ENCODE measurements at places on chromosomes 2 and 18. TPM values are rescaled to one million over a fixed set of nuclear protein-coding genes. Genes with fewer than 3 reads are reported as not detected.

PARD3B gene
- 22.4 TPM for total RNA-seq

KIAA2012 gene
- total RNA-seq = not detected

SERPINB3 gene
- total RNA-seq = not detected

ITM2C gene
- 63.7 TPM for total RNA-seq

SCYGR4 gene
- not detected for total RNA-seq

PSD4 gene
- total RNA-seq = 1.8 TPM

GRCh38 chr2:126900646-126901319 lies 2.1 kb downstream of the TEX51 start:
- H3K27ac ChIP-seq = no peak overlapping the region
- H3K27me3 ChIP-seq = no peaks in the 10 kb centered on the region
- no peaks in the 10 kb centered on the region for H3K36me3 ChIP-seq
- H3K4me3 ChIP-seq = no peak overlapping the region
- no peak for DNase-seq
- H3K4me1 ChIP-seq = no peaks in the 10 kb centered on the region

DNA sequence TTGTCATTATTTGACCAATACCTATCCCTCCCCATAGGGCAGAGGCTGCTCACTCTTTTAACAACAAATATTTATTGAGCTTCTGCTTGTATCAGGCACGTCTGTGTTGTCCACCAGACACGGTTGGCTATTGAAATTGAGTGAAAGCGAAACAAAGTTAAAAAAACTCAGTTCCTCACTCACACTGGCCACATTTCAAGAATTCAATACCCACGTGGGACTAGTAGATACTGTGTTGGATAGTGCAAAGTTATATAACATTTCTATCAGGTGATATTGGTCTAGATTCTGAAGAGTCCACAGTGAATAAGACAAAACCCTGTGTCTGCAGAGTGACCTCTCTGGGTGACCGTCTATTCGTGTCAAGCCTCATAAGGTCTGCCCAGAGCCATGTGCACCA lies 43.9 kb upstream of the GALR1 start:
- H3K27ac ChIP-seq = no peak overlapping the region
- DNase-seq = no peak
- no peak overlapping the region for H3K4me3 ChIP-seq
- H3K27me3 ChIP-seq = no peaks in the 10 kb centered on the region
- H3K36me3 ChIP-seq = no peaks in the 10 kb centered on the region

DNA sequence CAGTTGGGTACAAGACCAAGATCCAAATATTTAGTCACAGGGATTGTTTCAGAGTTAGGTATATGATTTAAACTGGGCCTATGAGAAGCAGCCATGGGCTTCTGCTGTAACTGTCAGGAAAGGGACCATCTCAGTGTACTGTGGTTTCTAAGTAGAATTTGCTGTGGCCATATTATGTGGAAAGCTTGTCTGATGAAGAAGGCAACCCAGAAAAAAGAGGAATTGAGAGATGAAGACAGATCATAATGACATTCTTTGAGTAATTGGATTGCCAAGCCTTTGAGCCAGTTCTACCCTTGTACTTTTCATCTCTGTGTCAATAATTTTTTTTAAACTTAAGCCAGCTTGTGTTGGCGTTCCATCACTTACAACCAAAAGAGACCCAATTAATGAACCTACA lies 259.6 kb downstream of the NUP35 start:
- no peaks in the 10 kb centered on the region for H3K36me3 ChIP-seq
- H3K4me1 ChIP-seq = no peaks in the 10 kb centered on the region
- no peaks in the 10 kb centered on the region for H3K27me3 ChIP-seq
- DNase-seq = no peak

- peak; percentile 68 for DNase-seq
- H3K36me3 ChIP-seq = no peaks in the 10 kb centered on the region
- no peaks in the 10 kb centered on the region for H3K4me1 ChIP-seq
- H3K4me3 ChIP-seq = peak overlapping the region; percentile 14
- H3K27ac ChIP-seq = no peak overlapping the region
- no peaks in the 10 kb centered on the region for H3K27me3 ChIP-seq
Measured at GRCh38 chr2:143083636-143084035, 45.6 kb upstream of the ARHGAP15 start.

DNA sequence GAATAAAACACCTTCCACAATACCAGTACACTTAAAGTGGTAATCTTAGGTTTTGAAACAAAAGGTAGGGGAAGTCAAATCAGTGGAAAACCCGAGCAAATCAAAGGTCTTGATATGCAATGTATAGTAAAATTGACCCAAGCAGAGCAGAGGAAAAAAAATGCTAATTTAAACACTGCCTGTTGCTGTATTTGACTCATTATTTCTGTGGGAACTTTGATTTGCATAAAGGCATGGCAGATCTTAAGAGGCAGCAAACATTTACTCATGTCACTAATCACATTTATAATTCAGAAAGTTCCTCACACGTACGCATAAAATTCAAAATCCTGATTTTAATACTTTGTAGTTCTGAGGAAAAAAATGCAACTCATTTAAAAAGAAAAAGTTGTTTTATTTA lies 64.4 kb downstream of the IKZF2 start:
- no peaks in the 10 kb centered on the region for H3K36me3 ChIP-seq
- peaks cover 15% of the 10 kb centered on the region for H3K4me1 ChIP-seq
- H3K27me3 ChIP-seq = no peaks in the 10 kb centered on the region
- no peak overlapping the region for H3K27ac ChIP-seq
- DNase-seq = no peak
- no peak overlapping the region for H3K4me3 ChIP-seq

- H3K4me3 ChIP-seq = no peak overlapping the region
- no peaks in the 10 kb centered on the region for H3K36me3 ChIP-seq
- DNase-seq = no peak
- H3K27ac ChIP-seq = no peak overlapping the region
- H3K27me3 ChIP-seq = peaks cover 2% of the 10 kb centered on the region
Measured at GRCh38 chr2:128510701-128511397, 192.2 kb upstream of the HS6ST1 start.

- H3K36me3 ChIP-seq = no peaks in the 10 kb centered on the region
- H3K27me3 ChIP-seq = no peaks in the 10 kb centered on the region
- no peak overlapping the region for H3K27ac ChIP-seq
- H3K4me3 ChIP-seq = no peak overlapping the region
- DNase-seq = peak; percentile 78
Measured at GRCh38 chr2:3185256-3185655, 192.4 kb downstream of the EIPR1 start.

GRCh38 chr2:65654496-65654895 lies 222.1 kb upstream of the SPRED2 start:
- H3K27ac ChIP-seq = no peak overlapping the region
- no peak overlapping the region for H3K4me3 ChIP-seq

GRCh38 chr18:42080340-42080739 lies 125.3 kb downstream of the PIK3C3 start:
- no peak overlapping the region for H3K27ac ChIP-seq
- H3K4me3 ChIP-seq = no peak overlapping the region

- H3K4me1 ChIP-seq = peaks cover 44% of the 10 kb centered on the region
- H3K27ac ChIP-seq = peak overlapping the region; percentile 93
- peak; percentile 96 for DNase-seq
- no peaks in the 10 kb centered on the region for H3K27me3 ChIP-seq
Measured at GRCh38 chr2:226797289-226797988, 2.2 kb downstream of the IRS1 start.

DNA sequence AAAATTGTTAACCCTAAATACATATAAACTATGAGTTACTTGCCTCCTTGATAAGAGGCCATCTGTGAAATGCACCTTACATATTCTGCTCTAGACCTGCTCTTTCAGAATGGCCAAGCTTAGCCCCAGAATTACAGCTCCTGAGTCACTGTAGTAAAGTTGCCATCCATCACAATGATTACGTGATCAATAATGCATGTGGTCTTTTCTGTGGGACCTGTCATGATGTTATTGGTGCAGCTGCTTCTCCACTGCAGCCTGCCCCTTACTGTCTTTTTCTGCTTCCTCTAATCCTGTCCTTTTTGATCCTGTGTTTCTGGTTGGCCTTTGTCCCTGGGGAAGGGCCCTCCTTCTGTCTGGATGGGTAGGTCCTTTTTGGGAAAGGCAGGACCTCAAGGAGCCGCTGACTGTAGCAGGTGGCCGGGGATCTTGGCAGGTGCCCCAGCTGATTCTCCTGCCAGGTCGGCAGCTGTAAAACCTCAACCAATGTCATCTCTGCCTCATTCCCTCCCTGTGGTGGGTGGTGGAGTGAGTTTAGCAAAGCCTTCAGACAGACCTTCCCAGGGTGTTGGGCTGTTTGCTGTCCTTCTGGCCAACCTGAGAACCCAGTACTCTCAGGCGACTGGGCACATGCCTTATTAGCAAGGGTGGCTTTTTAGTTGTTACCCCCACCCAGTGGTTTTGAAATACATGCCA lies 126.2 kb upstream of the EML6 start:
- DNase-seq = no peak
- H3K36me3 ChIP-seq = peaks cover 11% of the 10 kb centered on the region
- H3K27me3 ChIP-seq = no peaks in the 10 kb centered on the region
- H3K4me1 ChIP-seq = peaks cover 6% of the 10 kb centered on the region

DNA sequence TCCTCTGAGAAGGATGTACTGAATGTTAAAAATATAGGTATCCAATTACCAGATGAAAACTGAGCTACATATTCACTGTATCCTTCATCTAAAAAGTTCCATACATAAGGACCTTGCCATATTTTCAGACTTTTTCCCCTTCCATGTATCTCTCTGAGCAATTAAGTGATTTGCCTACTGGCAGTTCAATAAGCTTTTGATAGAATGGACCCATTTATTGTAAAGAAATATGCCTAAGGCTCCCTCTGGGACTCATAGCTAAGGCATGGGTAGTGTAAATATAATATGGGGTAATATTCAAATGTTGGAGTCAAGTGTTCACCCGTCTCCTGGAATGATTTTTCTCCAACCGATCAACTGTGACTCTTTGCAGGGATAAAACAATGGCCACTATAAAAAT lies 135.4 kb upstream of the FSHR start:
- H3K4me1 ChIP-seq = no peaks in the 10 kb centered on the region
- no peaks in the 10 kb centered on the region for H3K27me3 ChIP-seq
- no peak overlapping the region for H3K4me3 ChIP-seq

DNA sequence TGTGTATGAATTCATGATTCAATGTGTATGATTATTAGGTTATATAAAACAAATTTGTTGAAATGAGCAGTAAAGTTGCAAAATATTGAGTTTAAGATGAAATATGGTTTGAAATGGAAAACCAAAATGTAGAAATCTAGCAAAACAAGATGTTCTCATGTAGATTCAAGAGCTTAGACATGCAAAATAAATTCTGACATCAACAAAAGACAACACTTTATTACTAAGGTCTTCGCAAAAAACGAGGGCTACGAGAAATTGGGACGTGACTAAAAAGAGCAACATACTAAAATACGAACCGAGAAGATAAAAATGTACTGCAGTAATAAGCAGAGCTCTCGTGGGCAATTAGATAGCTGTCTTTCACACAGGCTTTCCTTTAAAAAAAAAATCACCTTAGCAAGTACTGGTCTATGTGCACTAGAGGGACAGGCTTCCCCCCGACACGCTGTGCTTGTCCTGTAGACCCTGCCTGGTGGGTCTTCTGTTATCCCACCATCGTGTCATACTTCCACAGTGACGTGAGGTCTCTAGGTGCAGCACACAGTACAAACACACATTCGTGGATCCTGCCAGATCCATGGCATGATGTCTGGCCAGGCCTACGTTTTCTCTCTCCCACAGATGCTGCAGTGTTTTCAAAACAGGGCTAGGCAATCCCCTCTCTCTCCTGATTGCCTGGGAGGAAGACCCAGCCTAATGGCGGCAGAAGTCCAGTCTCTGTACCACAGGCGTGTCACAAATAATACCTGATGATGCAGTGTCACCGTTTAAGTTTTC lies 240.8 kb downstream of the TCF4 start:
- H3K36me3 ChIP-seq = no peaks in the 10 kb centered on the region
- no peaks in the 10 kb centered on the region for H3K27me3 ChIP-seq
- H3K4me1 ChIP-seq = peaks cover 9% of the 10 kb centered on the region
- no peak overlapping the region for H3K4me3 ChIP-seq
- no peak overlapping the region for H3K27ac ChIP-seq

GRCh38 chr2:102120261-102120660 lies 22.3 kb upstream of the IL1R1 start:
- no peaks in the 10 kb centered on the region for H3K27me3 ChIP-seq
- no peak overlapping the region for H3K4me3 ChIP-seq

DNA sequence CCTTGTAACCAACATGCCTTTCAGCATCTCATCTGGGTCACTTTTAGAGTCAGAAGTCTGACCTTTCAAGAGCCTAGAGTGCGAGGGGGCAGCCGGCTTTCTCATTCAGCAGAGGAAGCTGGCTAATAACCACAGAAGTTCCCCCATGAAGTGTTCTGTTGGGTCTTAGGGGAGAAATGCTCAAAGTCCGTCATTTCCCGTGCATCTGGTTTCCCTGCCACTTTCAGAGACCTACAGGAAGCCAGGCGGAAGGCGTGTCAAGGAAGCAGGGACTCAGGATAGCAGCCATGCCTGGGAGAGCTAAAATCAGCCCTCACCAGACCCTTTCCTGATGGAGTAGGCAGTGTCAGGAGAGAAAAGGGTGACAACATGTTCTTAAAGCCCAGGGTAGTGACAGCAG lies 301.8 kb upstream of the ID2 start:
- no peak overlapping the region for H3K27ac ChIP-seq
- no peaks in the 10 kb centered on the region for H3K27me3 ChIP-seq
- DNase-seq = no peak

- no peak overlapping the region for H3K4me3 ChIP-seq
- DNase-seq = no peak
Measured at GRCh38 chr2:63849381-63850203, 7.9 kb downstream of the UGP2 start.

- H3K36me3 ChIP-seq = no peaks in the 10 kb centered on the region
- H3K27me3 ChIP-seq = no peaks in the 10 kb centered on the region
- DNase-seq = no peak
- no peaks in the 10 kb centered on the region for H3K4me1 ChIP-seq
- H3K4me3 ChIP-seq = no peak overlapping the region
Measured at GRCh38 chr2:165087933-165088901, 115.6 kb downstream of the SCN3A start.

- no peak overlapping the region for H3K27ac ChIP-seq
- H3K4me1 ChIP-seq = peaks cover 5% of the 10 kb centered on the region
- DNase-seq = no peak
- H3K4me3 ChIP-seq = no peak overlapping the region
Measured at GRCh38 chr2:182646763-182647498, 69.1 kb upstream of the DNAJC10 start.

GRCh38 chr2:218796691-218797090 lies 14.7 kb downstream of the CYP27A1 start:
- H3K4me1 ChIP-seq = no peaks in the 10 kb centered on the region
- no peaks in the 10 kb centered on the region for H3K36me3 ChIP-seq
- no peak overlapping the region for H3K4me3 ChIP-seq
- DNase-seq = no peak

DNA sequence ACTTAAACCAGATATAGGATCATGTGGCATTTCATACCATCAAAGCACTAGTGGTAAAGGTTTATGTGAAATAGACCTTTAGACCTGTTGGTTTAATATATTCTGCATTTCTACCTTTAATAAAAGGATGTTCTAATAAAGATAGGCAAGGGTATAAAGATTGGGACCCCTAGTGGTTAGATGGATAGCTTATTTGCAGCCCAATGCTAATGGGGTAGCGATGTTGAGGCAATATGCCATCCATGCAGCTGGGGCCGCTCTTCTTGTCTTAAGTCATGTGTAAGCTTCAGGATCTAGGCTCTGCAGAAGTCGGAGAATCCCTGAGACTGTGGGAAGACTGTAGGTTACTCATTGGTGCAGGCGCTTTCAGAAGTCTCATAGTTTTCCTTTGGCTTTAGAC lies 114.9 kb downstream of the ICOS start:
- no peaks in the 10 kb centered on the region for H3K4me1 ChIP-seq
- H3K27me3 ChIP-seq = peaks cover 4% of the 10 kb centered on the region
- H3K36me3 ChIP-seq = no peaks in the 10 kb centered on the region
- no peak overlapping the region for H3K27ac ChIP-seq
- no peak for DNase-seq

Data from osteoblast (primary cell).